ENCODE measurements at places on chromosomes 11 and 22.
A peak's percentile ranks its signal among the peaks of the same experiment; 100 is the strongest.

GRCh38 chr22:45204241-45204640 is 36.5 kb downstream of the KIAA0930 start:
- DNase-seq, result no peak

DNA sequence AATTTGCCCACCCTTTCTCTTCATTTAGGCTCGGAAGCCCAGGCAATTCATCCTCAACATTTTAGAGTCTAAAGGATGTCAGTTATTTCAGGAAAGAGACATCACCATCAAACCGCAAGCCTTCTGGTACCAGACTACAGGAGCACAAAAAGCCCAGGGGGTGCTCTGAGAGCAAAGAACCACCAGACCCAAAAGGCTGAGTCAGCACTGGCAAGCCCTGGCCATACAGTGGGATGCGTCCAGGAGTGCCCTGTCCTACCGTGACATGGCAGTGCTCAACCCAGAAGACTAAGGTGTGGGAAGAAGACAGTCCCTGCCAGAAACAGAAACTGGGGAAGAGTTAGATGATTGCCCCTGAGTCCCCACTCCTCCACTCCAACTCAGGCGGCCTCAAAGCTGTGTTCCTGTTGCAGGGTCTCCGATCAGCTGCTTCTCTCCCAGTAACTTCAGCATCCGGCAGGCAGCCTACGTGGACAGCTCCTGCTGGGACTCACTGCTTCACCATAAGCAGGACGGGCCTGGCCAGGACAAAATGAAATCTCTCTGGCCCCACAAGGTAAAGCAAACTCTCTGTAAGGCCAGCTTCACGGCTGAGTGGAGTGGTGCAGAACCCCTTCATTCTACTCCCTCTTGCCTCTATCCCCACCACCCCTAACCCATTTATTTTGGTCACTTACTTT is 1.5 kb downstream of the PANX3 start:
- no peak for DNase-seq

DNA sequence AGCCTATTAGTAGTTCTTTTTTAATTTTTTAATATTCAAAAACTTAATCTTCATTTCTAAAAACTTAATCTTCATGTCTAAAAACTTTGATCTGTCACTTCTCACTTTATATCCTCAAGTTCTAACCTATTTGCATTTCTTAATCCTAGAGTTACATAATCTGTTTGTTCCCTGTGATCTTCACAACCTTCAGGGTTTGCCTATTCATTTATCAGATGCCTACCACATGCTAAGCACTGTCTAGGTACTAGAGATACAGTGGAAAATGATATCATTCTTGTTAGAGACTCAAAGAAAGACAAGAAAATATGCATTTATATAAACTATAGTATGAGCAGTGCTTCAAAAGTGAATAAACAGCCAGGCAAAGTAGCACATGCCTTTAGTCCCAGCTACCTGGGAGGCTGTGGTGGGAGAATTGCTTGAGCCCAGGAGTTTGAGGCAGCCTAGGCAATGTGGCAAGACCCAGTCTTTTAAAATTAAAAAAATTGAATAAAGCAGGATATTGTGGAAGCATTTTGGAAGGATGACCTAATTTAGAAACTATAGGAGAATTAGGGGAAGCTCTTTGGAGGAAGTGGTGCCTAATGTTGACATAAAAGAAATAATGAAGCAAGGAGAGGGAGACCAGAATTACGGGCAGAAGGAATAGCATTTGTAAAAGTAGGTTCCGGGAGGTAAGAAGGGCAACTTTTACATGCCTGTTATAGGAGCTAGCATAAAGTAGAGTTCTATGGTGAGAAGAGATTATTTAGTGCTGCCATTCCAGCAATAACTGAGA is 54.4 kb upstream of the GRK2 start:
- DNase-seq, result no peak

GRCh38 chr11:122140500-122140899 is 24.5 kb upstream of the BLID start:
- no peak for DNase-seq

DNA sequence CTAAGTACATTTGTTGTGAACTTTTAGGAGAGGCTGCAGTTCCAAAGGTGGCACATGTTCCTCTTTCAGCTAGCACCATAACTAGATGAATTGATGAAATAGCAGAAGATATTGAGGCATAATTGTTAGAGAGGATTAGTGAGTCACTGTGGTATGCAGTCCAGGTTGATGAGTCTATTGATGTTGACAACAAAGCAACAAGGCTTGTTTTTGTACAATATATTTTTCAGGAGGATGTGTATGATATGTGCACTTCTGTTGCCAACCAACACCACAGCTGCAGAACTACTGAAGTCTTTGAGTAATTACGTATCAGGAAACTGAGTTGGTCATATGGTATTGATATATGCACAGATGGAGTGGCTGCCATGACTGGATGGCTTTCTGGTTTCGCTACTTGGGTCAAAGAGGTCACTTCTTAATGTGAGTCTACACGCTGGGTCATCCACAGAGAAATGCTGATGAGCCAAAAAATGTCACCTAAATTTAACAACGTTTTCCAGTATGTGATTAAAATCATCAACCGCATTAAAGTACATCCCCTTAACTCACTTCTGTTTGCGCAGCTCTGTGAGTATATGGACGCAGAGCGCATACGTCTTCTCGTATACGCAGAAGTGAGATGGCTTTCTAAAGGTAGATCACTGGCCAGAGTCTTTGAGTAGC is 261.3 kb upstream of the ANO5 start:
- DNase-seq, result no peak

- DNase-seq, result no peak
Measured at GRCh38 chr11:104736502-104736901, 161.8 kb downstream of the CASP12 start.

- no peak for DNase-seq
Measured at GRCh38 chr11:115085461-115086210, 407.3 kb downstream of the NXPE2 start.

DNA sequence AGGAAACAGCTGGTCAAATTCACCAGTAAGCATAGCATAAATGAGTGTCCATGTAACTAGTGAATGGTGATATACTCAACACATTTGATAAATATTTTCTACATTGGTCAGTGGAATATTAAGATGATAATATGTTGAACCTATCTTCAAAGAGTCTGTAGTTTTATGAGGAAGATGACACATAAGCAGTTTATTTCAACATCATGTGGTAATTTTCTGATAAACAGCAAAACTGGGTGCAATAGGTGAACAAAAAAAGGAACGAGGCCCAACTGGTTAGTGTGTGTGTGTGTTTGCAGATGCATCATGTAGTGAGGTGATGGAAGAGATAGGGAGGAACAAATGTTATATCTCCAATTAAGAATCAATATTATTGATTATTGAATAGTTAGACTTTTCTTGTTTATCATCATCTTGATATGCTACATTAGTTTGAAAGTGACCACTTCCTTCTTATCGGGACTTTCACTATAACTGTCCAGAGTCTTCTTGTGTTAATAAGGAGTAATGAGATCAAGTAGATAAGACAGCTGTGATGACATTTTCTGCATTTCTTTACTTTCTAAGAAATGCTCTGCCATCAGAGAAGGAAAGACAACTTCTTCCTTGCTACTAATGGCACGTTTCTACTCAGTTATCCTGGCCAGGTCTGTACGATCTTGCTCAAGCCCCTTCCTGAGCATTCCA is 270.7 kb downstream of the ETS1 start:
- DNase-seq, result no peak

DNA sequence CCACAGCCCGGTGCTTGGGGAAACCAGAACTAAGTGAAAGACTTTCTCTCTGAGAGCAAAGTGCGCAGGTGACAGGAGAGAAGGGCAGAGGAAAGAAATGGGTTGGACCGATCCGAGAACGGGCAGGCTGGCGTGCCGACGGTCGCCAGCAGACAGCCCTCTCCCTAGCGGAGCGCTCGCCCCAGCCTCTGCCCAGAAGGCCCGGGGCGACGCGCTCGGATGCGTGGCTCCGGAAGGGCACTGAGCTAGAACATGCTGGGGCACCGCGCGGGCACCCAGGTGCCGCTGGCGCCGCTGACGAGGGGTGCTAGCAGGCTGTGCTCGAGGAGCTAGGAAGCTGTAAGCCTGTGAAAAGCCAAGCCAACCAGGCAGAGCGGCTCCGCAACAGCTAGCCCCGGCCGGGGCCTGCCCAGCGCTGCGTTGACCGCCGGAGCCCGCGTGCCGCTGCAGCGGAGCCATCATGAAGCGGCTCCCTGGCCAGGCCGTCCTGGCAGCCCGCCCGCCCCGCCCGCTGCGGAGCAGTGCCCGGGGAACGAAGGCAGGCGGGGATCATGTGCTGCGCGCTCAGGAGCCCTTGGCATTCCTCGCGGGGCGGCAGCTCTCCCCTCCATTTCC is 22.1 kb upstream of the RRAS2 start:
- DNase-seq, result peak; percentile 82

GRCh38 chr11:14583252-14584034 is 60.2 kb upstream of the PDE3B start:
- no peak for DNase-seq

- no peak for DNase-seq
Measured at GRCh38 chr11:105986554-105986953, 35.5 kb downstream of the MSANTD4 start.

DNA sequence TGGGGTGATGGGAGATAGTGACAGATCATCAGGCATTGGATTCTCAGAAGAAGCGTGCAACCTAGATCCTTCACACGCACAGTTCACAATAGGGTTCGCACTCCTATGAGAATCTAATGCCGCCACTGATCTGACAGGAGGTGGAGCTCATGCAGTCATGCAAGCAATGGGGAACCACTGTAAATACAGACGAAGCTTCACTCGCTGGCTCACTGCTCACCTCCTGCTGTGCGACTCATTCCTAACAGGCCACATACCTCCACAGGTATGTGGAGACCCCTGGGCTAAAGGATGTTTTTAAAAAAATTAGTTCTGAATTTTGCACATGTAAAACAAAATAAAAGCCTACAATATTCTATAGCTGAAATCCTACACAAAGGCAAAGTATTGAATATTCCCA is 20.5 kb upstream of the TEAD1 start:
- DNase-seq, result no peak

- no peak for DNase-seq
Measured at GRCh38 chr22:39230261-39231196, 14.3 kb downstream of the PDGFB start.

- DNase-seq, result no peak
Measured at GRCh38 chr11:34468209-34468841, 29.6 kb downstream of the CAT start.

- no peak for DNase-seq
Measured at GRCh38 chr11:93169950-93170561, 27.7 kb downstream of the SLC36A4 start.

DNA sequence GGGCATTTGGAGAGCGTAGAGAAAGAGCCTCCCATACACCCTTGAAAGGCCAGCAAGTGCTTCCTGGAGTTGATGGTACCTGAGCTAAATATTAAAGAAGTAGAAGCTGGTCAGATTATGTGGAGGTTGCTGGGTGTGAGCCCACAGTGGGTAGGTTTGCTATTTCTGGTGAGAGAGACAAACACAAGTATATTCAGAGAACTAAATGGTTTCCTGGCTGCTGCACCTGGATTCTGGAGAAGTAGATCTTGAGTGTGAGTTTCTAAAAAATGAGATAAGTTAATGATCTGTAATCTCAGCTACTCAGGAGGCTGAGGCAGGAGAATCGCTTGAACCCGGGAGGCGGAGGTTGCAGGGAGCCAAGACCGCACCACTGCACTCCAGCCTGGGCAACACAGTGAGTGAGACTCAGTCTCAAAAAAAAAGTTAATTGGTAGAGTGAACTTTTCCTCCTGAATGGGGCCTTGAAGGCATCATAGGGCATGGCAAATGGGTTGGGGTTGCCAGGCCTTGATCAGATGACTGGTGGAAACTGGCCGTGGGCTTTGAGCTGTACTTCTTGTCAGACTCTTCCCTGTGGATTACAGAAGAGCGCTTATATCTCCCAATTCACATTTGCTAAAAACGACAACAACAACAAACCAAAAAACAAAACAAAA is 75.8 kb downstream of the ADAMTS15 start:
- no peak for DNase-seq

DNA sequence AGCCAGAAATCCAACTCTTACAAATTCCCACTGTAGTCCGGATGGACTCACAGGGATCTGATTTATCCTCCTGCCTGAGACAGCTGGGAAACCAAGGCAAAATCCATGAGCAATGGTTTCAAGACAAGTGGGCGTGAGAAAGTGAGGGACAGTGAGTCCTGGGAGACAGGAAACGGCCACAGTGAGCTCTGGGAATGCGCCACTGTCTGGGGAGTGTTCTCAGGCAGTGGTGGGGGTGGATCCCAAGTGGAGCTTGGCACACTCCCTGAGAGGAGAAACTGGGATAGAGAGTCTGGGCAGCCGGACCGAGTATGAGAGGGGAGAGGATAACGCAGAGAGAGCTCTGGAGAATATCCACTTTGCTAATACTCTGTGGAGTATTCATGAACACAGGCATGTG is 9.8 kb downstream of the IL17REL start:
- no peak for DNase-seq

DNA sequence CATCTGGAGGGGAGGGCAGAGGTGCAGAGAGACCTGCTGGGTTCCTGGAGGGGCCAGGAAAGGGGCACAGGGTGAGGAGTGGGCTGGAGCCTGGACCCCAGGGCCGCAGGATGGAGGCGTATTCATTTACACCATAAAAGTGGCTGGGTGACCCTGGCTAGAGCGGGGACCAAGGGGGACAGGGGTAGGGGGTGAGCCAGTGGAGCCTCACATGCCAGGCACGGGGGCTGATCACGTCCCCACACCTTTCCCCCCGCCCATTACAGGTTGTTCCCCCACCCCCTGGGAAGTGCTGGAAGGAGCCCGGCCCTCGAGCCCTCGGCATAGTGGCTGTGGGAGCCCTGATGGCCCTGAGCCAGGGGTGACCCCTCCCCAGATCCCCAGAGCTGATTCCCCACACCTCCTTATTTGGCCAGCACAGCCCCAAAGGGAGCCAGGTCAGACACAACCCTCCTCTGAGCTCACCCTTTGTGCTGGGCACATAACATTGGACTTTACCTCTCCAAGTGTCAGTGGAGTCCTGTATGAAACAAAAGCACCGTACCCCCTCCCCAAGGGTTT is 781 bp downstream of the TCIRG1 start:
- peak; percentile 59 for DNase-seq

DNA sequence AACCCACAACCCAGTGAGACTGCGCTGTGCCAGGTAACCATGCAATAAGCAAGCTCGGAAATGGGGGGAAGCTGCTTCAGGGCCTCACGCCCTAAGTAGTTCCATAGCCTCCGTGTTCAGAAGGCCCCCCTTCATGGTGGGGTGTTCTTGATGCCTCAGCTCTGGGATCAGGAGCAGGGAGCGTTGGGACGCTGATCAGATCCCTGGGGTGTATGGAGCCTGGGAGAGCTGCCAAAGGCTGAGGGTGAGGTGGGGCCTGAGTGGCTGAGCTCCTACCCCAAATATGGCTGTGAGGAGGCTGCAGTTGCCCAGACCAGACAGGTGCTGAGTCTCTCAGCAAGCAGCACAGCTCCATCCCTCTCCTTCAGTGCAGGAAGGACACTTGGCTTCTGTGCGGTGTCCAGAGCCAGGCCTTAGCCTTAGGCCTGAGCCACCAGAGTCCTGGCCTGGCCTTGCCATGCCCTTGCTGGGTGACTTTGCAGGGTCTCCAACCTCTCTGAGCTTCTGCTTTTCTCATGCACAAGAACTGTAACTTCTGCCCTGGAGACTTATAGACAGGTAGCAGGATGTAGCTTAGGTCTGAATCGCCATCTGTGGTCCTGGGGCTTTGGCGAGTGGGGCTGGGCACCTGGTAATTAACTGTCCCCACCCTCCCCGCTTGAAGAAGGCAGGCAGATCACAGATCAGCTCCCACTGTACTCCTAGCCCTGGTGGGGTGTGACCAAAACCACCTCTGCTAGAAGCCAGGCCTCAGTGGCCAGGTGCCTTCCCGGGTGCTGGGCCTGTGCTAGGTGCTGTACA is 5.3 kb downstream of the MMP11 start:
- no peak for DNase-seq

GRCh38 chr22:38694940-38695339 is 5.8 kb downstream of the JOSD1 start:
- DNase-seq, result no peak

GRCh38 chr11:59102259-59102765 is 4.7 kb upstream of the FAM111B start:
- DNase-seq, result peak; percentile 33
